ENCODE measurements at places on chromosomes 5 and 9.

GRCh38 chr9:100084128-100084453 lies 14.7 kb downstream of the ERP44 start:
- no peak for DNase-seq

GRCh38 chr5:173878224-173878967 lies 9.8 kb upstream of the CPEB4 start:
- no peak for DNase-seq

DNA sequence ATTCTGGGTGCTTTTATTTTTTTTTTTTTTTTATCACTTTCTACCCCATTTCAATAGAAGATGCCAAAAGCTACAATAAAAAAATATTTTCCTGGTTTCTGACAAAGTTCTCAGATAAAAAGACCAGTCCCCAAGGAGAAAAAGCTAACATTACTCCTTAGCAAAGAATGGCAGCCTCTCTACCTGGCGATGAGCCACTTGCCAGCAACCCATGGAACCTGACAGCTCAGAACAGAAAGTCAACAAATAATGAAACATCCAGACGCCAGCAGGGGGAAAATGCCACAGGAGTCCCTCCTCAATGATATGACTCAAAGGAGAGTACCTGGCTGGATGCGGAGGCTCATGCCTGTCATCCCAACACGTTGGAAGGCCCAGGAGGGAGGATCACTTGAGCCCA lies 123.2 kb downstream of the MYO10 start:
- DNase-seq: no peak

DNA sequence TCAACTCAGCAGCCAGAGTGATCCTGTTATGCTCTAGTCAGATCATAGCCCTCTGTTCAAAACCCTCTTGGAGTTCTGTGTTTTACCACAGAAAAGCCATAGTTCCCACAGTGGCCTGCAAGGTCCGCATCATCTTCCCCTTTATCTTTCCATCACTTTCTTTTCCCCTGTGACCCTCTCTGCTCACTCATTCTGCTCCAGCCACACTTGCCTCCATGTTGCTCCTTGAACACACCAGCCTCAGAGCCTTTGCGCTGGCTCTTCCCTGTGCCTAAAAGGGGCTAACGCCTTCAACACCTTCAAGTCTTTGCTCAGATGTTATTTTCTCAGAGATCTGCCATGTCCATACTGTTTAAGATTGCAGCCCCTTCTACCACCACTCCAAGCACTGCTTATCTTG lies 26.3 kb downstream of the CSF2 start:
- no peak for DNase-seq

GRCh38 chr5:52786391-52786790 lies 1.3 kb upstream of the ITGA1 start:
- no peak for DNase-seq

GRCh38 chr5:150153957-150154617 lies 1.6 kb downstream of the PDGFRB start:
- DNase-seq: no peak

- no peak for DNase-seq
These were observed 1.4 kb downstream of the ZSWIM6 start for GRCh38 chr5:61333321-61333953.

DNA sequence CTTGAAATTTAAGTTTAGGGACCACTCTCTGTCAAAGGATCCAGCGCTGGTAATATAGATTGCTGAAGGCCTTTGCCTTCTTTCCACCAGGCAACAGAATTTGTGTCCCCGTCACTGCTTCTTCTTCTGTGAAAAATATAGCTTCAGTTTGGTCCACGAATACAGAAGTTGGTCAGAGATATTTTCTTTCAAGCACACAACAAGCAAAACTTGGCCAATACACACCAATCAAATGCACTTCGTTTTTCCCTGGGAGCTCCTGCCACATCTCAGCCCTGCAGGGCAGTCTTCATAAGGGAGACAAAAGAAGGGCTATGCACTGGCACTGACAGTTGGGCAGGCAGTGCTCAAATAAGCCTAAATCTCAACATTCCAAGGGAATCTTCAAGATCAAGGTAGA lies 22.9 kb downstream of the HAVCR2 start:
- DNase-seq: no peak

DNA sequence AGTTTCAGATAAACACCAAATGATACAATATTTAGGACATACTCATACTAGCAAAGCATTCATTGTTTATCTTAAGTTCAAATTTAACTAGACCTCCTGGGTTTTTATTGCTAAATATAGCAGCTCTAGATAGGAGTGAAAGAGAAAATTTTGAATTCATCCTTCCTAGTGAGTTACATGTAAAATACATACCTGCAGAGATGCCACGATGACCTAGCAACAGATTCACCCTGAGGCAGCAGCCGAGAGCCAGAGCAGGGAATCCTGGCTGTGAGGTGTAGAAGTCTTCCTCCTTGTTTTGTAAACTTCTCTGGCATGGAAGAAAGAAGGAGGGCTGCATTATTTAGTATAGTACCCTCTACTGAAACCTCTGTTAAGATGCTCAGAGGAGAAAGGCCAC lies 25.9 kb upstream of the GABRP start:
- DNase-seq: no peak

GRCh38 chr5:95777441-95777840 lies 45.1 kb downstream of the GLRX start:
- DNase-seq: no peak

- no peak for DNase-seq
These were observed 69.6 kb upstream of the TAF1L start for GRCh38 chr9:32705059-32705458.

DNA sequence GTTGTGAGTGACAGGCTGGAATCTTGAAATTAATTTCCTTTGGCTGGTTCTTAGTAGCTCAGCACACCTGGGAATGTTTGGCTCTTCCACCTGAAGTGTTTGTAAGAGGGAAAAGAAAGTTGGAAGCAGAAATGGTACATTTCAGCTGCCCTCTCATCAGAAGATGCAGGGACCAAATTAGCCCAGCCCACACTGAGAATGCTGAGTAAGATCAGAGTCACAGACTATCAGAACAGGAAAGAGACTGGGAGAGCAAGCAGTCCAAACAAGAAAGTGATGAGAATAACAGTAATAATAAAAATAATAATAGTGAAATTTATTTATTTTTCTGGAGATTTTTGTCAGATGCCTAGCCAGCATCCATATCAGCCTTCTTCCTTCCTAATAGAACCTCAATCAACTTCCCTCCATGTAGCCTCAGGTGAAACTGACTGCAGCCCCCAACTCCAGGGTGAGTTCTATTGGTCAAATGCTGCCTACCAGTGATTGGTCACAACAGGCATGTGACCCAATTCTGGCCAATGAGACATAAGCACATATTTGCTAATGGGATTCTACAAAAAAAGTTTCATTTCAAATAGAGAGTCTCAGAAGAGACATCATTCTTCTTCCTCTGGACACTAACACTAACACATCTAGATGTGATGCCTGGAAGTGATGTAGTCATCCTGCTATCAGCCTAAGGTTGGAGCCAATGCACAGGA lies 31.2 kb upstream of the ADRA1B start:
- DNase-seq: no peak

DNA sequence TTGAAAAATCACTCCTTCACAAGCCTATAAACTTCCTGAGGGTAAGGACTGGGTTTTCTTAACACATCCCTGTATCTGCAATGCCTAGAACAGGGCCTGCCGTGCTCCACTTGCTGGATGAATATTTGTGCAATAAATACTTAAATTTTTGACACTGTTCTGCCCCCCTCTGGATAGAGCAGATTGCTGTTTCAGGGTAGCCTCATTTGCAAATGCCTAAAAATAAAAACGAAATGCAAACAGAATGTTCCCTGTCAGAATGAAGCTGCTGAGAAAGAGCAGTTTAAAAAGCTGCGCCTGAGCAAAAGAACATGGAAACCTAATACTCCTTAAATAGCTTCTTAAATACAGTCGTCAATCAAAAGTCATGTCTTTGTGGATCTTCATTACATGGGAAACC lies 385.3 kb downstream of the PRELID2 start:
- DNase-seq: no peak

- DNase-seq: no peak
These were observed 467.9 kb upstream of the DAB2 start for GRCh38 chr5:39892708-39893107.

DNA sequence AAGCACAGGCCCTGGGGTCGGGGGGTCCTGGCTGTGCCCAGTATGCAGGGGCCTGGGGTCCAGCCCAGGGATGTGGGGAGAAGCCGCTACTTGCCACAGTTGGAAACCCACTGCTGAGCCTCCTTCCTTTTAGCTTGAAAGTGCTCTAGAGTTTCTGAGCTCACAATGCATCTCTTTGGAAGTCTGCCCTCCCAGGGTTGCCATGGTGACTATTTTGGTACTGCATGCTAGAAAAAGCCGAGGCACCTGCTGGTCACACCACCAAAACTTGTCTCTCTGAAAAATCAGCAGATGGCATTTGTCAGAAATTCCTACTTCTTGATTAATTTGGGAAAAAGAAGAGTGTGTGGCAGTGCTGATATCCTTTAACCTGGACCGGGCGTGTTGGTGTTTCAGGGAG lies 151.8 kb downstream of the SEC61B start:
- DNase-seq: no peak

- no peak for DNase-seq
These were observed 2124.9 kb downstream of the MAT2B start for GRCh38 chr5:165630261-165630778.

GRCh38 chr9:3299872-3300271 lies 225.9 kb downstream of the RFX3 start:
- DNase-seq: no peak

- no peak for DNase-seq
These were observed 257.5 kb downstream of the GADD45G start for GRCh38 chr9:89862316-89862715.

- DNase-seq: no peak
These were observed 474.7 kb downstream of the PDE4D start for GRCh38 chr5:59418808-59419207.

DNA sequence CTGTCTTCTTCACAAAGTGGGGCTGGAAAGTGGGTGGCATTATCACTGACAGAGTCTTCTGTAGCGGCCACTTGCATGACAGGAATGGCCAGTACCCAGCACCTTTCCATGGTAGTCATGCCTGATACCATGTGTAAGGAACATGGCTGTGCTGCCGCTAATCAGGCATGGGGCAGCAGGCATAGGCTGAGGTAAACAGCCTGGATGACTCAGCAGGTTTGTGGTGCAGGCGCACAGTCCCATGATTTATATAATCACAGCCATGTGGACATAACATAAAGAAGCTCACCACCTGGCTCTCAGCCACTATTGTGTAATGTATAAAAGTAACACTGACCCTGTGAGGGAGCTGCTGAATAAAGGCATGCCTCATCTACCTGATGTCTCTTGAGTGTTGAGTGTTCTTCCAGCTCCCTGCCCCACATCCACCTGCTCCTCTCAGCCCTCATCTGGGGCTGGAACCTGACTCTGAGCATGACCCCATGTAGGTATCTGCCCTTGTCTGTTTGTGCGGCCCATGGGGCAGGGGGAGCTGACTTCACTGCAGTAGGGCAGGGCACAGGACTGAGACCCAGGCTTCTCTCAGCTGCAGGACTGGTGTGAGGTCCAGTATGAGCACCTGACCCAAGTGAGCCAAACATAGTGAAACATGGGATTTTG lies 13.2 kb upstream of the ICE1 start:
- no peak for DNase-seq

GRCh38 chr9:128946571-128947276 lies 679 bp downstream of the DOLK start:
- DNase-seq: no peak

GRCh38 chr9:131666029-131666428 lies 73.8 kb downstream of the RAPGEF1 start:
- DNase-seq: no peak

GRCh38 chr9:95366731-95367325 lies 49.3 kb upstream of the FANCC start:
- DNase-seq: no peak

DNA sequence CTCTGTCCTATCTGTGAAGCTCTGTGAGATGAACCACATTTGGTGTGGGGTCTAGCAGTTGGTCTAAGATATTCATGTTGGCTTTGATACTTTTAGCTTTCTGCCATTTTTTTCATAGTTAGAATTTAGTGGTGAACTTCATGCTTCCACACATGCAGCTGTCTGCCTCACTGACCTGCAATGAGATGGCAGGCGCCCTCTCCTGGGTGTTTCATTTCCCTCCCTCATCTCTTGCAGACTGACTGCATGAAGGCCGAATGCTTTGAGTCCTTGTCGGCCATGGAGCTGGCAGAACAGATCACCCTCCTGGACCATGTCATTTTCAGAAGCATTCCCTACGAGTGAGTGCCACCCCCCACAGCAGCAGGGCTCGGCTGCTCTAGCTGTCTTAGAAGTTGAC lies 26.1 kb upstream of the CKMT2 start:
- DNase-seq: no peak

GRCh38 chr5:115977988-115978387 lies 15.7 kb downstream of the LVRN start:
- no peak for DNase-seq

DNA sequence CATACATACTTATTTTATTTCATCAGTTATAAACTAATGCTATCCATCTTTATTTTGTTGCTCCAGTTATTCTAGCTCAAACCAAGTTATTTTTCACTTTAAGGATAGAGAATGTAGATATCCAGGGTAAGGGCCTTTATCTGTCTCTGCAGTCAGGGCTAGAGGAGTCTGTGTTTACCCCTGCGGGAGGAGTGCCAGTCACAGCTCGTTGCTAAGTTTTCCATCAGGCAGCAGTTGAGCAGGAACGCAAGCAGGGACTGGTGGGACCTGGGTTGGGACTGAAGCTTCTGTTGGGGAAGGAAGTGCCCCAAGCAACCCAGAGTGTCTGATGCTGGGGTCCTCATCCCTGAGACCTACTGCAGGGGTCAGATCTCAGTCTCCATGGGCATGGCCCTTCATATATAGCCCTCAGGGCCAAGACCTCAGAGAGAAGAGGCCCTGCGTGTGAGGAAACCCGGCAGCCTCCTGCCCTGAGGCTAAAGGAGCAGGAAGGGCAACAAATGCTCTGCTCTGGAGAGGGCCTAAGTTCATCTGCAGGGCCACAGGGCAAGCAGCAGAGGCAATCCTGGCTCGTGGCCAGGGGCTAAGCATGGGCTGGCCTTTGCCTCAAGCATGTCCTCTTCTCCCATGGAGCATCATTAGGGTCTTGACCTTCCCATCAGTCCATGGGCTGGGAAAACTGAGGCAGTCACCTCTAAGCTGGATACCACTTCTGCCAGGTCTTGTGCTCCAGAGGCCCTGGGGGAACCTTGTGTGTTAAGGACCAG lies 6.6 kb downstream of the SLC22A4 start:
- no peak for DNase-seq

DNA sequence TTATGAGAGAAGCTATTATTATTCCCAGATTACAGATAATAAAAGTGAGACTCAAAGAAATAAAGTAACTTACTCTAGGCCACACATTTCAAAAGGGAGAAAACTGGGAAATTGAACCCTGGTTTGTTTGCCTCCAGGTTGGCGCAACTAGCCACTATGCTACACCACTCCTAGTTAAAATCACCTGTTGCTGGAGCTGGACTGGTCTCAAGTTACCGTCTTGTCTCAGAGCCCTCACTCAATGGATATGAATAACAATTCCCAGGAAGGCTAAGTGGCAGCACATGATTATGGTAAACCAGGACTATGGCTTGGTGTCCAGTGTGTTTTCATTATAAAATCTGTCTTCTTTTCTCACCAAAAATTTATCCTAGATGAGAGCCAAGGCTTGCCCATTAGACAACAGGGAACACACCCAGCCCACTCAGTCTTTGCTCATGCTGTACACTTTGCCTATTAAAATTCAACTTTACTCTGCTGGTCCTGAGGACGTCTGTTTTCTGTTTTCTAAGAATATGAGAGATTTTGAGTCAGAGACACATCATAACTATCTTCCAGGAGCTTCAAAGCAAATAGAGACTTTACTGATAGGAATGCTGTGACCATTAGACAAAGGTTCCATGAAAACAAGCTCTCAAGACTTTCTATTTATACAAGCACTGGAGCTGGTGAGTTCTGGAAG lies 58.1 kb downstream of the ADRB2 start:
- no peak for DNase-seq
